ENCODE measurements at places on chromosomes 2 and 18.
A peak's percentile ranks its signal among the peaks of the same experiment; 100 is the strongest.

DNA sequence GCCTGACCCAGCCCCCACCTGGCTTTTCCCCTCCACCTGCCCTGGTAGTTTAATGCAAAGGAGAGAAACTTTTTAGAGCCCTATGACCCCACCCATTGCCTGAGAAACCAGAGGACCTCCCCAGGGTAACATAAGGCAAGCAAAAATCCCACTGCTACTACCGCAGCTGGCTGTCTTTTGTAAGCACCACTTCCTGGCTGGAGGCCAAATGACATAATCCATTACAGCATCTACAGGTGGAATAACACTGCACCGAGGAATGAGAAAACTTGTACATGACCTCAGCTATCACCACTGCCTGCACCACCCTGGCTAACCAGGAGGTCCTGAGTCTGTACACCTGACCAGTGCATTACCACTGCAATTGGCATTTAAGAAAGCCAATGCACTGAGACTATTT lies 149.6 kb upstream of the GALNT5 start:
- peak; percentile 88 for DNase-seq

DNA sequence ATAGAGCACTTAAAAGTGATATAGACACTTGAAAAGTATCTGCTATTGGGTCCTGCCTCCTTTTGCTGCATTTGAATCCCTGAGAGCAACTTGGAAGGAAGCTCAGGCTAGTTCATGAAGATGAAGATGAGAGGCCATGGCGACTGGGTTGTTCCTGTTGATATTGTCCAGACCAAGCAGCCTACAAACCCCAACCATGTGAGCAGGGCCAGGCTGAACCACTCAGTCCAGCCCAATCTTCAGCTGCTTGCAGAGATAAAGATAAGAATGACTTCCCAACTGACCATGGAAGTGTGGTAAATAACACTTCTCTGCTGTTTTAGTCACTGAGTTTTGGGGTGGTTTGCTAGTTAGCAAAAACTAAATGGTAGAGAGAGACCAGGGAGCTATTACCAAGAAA lies 417.6 kb downstream of the SOX11 start:
- DNase-seq = no peak

DNA sequence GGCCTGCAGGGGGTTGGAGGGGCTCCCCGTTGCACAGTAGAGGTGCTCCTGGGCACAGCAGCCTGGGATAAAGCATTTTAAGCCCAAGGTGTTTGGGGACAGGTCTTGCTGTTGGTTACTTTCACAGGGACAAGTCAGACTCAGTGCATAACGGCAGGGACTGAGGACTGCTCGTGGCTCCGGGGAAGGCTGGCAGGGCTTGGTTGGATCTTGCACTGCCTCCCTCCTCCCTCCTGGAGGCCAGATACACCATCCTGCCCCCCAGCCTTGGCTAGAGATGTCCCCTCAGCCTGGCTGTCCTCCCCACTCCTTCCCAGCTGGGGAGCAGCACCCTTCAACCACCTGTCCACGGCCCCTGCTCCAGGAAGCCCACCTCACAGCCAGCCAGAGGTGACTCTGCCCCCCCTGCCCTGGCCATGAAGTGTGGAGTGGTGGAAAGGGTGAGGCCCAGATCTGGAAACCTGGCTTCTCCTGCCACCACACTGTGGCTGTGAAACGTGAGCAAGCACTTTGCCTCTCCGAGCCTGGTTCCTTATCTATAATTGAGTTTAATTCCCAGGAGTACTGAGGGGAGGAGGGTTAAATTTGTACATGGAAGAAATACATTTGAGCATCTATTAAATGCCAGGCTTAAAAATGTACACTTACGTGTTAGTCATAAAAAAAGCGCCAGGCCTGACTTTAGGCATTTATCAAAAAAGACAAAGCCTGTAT lies 67.1 kb upstream of the TAF1B start:
- DNase-seq = no peak

DNA sequence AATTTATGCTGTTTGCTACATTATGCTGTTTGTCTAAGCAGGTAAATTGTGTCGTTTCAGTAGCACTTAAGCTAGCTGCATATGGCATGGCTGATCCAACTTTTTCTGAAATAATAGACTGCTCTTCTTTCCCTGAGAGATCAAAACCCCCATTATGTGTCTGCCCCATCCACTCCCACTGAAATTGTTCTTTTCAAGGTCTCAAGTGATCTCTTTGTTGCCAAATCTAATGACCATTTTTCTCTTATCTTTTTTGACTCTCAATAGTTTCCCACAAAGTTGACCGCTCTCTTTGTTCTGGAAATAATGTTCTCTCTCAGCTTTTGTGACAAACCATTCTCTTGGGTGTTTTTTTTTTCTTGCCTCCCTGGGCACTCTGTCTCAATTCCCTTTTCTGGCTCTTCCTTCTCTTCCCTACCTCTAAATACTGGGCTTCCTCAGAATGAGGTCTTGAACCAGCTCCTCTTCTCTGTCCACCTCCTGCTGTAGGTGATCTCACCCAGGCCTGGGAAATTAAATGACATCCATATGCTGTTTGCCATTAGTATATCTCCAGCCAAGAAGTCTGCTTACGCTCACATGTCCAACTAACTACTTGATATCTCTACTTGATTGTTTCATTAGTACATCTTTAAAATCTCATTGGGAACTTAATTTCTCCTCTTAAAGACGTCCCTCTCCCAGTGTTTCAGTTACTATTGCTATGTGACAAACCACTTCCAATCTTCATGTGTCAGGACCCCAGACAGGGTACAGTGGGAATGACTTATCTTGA lies 107.3 kb upstream of the TLK1 start:
- no peak for DNase-seq

GRCh38 chr2:206071807-206072206 lies 14.2 kb downstream of the INO80D start:
- no peak for DNase-seq

GRCh38 chr2:140354544-140354943 lies 1574.4 kb upstream of the NXPH2 start:
- no peak for DNase-seq

GRCh38 chr2:73489053-73489452 lies 103.4 kb downstream of the ALMS1 start:
- DNase-seq = no peak

DNA sequence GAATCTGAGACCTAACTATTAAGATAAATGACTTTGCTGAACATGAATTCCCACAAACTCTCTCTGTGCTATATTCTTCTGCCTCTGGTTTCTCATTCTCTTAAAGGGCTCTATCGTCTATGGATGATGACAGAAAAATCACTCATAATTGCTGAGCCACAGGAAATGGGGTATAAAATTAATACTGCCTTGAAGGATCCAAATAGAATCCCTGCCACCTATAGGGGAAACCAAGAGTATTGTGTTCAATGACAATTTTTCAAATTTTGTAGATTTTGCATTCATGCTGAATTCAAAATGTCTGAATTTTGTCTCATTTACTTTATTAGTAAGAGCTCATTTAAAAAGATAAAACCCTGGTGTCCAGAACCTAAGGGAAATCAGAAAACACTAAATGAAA lies 235.8 kb downstream of the RBM43 start:
- DNase-seq = no peak

All from NCI-H524 (cell line).